GM13976 (cell line): ENCODE measurements at places on chromosomes 1 and 21.

DNA sequence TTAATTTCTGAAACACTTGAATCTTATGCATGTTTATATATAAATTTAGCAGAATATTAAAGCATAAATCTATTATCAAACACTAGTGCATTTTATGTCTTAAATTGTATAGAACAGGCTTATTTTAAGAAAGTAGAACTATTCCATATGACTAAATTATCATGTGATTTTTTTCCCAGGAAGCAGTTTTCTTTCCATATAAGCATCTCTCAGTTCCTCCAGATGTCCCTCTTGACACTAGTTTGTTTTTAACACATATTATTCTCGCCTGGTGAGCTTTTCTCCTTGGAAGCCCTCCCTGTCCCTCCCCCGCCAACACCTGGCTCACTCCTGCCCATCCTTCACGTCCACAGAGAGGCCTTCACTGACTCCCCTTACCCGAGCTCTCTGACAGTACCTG is 48.3 kb upstream of the BCAR3 start:
- no peak for DNase-seq

DNA sequence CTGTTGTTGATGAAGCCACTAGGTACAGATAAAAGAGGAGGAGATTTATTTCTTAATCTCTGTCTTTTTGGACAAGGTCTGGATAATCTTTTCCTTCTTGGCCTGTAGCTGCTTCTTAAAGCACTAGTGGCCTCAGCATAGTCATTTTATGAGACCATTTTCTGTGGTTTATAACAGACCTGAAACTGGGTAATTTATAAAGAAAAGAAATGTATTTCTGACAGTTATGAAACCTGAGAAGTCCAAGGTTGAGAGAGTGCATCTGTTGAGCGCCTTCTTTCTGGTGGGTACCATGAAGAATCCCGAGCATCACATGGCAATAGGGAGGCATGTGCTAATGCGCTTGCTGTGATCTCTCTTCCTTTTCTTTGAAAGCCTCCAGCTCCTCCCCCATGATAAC is 36.7 kb upstream of the PDC start:
- DNase-seq = no peak

DNA sequence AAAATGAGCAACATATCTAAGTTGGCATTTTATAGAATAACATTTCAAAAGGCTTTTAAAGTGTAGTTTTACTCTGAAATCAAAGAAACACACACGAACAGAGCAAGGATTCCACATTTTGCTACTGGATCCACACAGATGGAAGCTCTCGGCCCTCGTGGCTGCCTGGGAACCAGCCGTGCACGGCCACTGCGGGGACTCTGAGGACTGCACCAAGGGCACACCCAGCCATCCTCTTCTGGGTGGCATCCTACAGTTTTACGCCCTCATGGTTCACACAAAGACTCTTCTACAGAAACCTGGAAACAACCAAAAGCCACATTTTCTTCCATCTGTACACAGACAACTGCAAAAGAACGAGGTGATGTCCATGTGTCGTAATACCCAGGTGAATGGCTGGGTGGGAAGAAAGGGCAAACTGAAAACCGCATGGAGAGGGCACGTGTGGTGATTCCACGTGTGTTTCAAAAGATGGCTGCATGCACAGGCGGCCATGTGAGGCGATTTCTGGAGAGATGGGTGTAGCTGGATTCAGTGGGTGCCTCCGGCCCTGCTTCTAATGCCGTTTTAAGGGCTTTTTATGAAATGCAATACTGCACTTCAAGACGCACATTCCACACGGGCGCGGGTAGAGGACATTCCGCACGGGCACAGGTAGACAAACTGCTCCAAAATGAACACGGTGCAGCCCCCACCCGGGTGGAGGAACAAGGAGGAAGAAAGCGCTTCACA is 8.1 kb downstream of the POFUT2 start:
- DNase-seq = no peak

DNA sequence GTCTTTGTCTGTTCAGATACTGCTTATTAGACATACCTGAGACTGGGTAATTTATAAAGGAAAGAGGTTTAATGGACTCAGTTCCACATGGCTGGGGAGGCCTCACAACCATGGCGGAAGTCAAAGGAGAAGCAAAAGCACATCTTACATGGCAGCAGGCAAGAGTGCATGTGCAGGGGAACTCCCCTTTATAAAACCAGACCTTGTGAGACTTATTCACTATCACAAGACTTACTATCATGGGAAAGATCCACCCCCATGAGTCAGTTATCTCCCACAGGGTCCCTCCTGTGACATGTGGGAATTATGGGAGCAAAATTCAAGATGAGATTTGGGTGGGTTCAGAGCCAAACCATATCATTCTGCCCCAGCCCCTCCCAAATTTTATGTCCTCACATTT is 7.1 kb upstream of the PSMA5 start:
- DNase-seq = no peak

GRCh38 chr1:207740207-207740606 is 11.6 kb upstream of the CD46 start:
- no peak for DNase-seq

DNA sequence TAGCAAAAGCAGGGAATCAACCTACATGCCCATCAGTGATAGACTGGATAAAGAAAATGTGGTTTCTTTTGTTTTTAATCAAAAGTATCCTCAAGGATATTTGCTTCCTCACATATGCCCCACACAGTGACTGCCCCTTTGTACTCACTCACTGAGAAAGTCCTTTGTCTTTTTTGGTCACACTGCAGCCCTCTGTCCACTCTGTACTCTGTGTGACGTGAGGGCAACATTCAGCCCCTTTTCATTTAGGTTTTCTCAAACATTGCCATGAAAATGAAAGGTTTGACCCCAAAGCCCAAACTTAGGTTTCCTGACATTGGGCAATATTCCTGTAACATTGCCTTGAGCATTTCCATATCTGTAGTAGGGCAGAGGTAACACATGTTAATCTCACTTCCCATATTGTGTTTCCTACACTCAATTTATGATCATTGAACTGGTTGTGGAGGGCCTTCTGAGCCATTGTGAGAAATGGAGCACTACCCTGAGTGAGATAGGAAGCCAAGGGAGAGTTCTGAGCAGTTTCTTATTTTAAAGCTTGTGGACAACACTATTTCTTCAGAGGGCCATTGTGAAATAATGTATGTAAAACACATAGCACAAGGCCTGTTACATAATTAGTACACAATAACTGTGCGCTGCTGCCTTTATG is 501.9 kb upstream of the C1orf87 start:
- DNase-seq = no peak
